SK-N-SH (cell line): ENCODE measurements at places on chromosomes 2 and 18.
A peak's percentile ranks its signal among the peaks of the same experiment; 100 is the strongest.

GRCh38 chr2:23423062-23423872, 38.3 kb downstream of the KLHL29 start:
- peak; percentile 30 for DNase-seq

DNA sequence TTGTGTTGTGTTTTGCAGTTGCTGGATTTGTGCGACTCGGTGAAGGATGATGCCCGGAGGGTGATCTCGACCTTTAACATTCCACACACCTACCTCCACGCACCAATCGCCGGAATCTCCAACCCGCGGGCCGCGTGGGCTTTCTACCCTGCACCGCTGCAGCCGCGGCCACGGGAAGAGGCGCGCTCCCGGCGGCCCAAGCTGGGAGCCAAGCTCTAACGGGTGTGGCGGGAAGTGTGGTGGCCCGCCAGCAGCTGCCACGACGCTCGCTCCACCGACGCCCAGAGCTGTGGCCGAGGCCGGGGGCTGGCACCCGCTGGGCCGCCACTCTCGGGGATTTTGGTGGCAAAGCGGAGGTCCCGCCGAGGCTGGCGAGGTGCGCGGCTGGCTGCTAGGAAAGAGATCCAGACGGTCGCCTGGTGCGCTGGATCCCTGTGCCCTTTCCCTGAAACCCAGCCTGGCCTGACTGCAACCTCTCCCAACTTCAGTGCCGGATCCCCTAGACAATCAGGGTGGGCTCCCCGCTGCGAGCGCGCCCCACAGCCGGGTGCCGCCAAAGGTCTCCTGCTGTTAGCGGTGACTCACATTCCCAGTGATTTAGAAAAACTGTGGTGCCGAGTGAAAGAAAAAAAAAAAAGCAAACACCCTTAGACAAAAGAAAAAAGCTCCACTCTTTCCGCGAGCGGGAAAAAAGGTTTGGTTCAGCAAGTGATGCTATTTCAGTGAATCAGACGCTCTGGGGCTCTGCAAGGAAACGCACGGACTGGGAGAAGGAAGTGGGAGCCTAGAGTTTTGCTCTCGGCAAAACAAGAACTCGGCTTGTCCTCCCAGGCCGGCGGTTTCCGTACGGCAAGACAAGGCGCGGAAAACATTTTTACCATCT, 2.9 kb upstream of the BCL2L11 start:
- no peak for DNase-seq

- no peak for DNase-seq
Observed at GRCh38 chr2:5484868-5485267, 207.3 kb upstream of the SOX11 start.

DNA sequence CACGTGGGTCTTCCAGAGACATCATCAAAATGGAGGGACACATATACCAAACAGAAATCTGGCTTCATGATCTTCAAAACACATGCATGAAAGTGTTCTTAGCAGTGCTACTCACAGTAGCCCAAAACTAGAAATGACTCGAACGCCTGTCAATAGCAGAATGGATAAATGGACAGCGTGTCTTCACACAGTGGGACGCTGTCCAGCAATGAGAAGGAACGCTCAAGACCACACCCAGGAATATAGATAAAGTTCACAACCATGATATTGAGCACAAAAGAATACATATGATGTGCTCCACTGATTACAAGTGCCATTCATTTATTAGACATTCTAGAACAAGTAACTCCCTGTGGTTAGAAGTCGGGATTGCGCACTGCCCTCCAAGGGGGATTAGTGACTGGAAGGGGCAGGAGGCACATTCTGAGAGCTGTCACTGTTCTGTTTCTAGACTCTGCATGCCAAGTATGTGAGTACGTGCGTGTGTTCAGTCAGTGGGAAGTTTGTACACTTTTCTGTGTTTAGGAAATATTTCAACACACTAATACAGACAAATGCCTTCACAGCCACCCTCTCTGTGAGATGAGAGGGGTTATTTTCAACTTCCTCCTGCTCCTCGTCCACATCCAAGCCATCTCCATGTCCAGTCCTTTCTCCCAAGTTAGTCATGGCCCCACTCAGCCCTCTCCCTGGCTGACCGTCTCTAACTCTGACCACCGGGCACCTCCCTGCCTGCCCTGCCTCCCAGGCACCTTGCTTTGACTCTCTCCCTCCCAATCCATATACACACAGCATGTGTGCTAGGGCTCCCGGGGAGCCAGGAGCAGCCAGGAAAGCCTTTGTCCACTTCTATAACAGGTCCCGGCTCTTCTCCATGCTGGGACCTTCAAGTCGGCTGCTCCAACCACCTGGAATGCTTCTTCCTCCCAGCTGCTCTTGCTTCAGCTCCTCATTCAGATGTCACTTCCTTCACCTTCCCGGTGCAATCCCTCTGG, 26.9 kb upstream of the TNS1 start:
- DNase-seq, result no peak

GRCh38 chr18:79680100-79680879, 687 bp downstream of the CTDP1 start:
- peak; percentile 68 for DNase-seq

DNA sequence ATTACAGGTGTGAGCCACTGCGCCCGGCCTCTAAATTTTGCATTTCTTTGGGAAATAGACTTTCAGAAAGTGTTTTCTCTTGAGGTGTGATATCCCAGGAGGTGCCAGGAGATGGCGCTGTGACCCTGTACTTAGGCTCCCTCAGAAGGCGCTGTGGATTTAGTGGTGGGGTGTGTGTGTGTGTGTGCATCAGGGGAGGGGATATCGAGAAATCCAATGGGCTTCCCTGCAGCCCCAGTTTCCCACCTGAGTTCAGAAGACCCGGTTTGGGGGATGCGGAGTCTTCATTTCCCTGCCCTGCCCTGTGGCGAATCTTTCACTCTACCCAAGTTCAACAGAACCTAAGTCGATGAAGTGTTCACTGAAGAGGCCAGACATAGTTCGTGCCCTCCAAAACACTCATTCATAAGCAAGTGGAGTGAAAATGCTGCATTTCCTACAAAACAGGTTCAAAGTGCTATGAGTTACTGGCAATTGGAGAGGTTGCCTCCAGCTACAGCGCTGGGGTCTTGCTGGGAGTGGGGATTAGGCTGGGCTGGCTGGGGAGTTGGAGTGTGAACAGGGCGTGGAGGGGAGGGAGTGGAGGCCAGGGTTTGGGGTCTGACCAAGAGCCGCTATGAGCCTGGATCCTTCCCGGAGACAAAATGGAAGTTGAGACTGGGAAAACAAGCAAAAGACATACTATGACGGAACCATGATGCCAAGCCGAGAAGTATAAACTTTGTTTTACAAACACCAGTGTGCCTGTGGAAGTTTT, 6.5 kb upstream of the WNT6 start:
- DNase-seq, result peak; percentile 74

GRCh38 chr2:58137856-58138255, 91.2 kb downstream of the VRK2 start:
- peak; percentile 21 for DNase-seq

GRCh38 chr2:189225032-189225431, 45.5 kb upstream of the COL5A2 start:
- no peak for DNase-seq

- DNase-seq, result peak; percentile 55
Observed at GRCh38 chr2:30979822-30980245, 158.4 kb downstream of the GALNT14 start.

GRCh38 chr2:12929758-12930157, 213.0 kb downstream of the TRIB2 start:
- no peak for DNase-seq

- no peak for DNase-seq
Observed at GRCh38 chr18:41206341-41206830, 748.6 kb upstream of the PIK3C3 start.

DNA sequence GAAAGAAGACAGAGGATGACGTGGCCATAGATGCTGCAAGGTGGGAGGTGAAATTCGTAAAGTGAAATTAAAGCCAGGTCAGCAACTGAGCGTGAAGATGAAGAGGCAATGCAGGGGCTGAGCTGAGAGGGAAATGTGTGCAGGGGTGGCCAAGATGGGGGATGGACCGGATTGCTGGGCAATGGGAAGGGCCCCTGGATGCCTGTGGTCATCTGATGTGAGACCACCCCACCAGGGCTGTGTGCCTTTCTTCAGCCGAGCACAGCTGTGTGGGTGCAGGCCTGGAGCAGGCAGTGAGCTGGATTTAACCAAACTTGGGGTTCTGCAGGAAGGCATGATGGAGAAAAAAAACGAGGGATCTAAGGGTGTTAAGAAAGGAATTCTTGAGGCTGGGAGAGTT, 80.4 kb downstream of the ZCCHC2 start:
- DNase-seq, result no peak

DNA sequence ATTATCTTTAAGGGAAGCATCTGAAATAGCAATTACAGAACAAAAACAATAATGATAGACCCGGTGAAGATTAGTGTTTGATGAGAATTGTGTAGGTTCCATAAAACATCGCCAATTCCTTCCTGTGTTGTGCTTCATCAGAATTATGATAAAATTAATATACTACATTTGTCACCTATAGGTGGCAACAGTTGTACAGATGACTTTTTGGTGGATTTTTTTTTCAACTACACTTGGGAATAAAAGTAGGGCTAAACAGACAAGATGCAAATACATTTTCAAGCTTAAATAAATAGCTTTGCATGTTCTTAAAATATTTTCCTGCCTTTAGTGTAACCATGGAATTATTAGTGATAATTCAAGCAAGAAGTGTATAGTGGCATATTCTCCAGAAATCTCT, 7.0 kb upstream of the LYPD1 start:
- no peak for DNase-seq

DNA sequence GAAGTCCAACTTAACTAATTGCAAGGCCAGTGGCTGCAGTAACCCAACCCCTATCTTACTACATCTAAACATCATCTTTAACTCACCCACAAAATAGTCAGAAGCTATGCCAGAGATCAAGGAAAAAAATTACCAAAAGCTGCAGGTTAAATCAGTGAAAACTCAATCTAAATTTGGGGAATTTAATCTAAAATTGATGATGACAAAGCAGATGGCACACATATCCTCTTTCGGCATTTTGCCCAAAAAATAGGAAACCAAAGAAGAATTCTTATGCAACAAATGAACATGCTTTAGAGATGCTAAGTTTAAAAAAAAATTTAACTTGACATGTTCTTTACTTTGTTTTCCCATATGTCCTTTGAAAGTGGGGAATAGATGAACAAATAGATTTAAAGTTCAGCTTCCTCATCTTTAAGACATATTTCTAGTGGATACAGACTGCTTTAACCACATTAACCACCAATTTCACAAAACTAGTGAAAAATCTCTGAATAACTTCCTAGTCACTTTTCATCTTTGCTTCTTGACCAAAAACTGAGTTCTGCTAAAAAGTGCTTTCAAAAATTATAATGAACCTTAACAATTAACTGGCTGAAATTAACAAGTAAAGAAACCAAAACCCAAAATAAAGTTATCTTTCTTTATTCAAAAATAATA, 74.3 kb upstream of the CCDC150 start:
- DNase-seq, result no peak

DNA sequence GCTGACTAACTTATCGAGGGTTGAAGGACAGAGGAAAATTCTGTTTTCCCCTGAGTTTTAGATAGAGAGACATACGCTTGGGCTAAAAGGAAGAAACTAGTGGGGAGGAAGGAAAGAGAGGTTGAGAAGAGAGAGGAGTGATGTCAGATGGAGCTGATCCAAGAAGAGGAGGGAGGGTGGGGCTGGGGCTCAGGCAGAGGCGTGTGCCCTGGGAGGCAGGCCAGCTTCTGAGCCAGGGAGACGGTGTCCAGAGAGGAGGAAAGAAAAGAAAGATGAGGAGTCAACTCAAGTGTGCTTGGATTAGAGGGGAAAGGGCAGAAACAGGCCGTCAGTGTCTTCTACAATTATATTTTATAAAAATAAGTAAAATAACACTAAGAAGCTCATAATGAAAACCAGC, 56.2 kb downstream of the EMILIN2 start:
- DNase-seq, result peak; percentile 36

GRCh38 chr2:28506112-28506910, 10.5 kb downstream of the PLB1 start:
- no peak for DNase-seq

DNA sequence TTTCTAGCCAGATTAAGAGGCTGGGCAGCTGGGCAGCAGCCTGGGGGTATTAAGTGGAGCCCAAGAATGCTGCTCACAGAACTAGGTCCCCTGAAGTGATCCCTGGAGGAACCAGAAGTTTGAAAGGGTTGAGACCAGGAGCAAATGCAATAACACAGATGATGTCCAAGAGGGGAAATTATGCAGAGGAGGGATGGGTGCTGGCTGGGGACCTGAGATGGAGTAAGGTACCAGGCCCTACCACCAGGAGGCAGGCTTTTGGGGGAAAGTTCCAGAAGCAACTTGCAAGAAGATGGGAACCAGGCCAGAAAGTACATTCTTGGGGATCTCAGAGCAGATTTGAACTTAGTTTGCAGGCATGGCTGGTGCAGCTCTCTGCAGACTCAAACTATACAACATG, 175.1 kb downstream of the NCK2 start:
- no peak for DNase-seq

GRCh38 chr2:583666-584065, 93.5 kb downstream of the TMEM18 start:
- DNase-seq, result no peak

GRCh38 chr2:232113821-232114220, 152.3 kb downstream of the DIS3L2 start:
- DNase-seq, result no peak
